ENCODE measurements at places on chromosomes 1 and 21.

- DNase-seq = no peak
These were observed 92.1 kb upstream of the LMO4 start for GRCh38 chr1:87236585-87236984.

DNA sequence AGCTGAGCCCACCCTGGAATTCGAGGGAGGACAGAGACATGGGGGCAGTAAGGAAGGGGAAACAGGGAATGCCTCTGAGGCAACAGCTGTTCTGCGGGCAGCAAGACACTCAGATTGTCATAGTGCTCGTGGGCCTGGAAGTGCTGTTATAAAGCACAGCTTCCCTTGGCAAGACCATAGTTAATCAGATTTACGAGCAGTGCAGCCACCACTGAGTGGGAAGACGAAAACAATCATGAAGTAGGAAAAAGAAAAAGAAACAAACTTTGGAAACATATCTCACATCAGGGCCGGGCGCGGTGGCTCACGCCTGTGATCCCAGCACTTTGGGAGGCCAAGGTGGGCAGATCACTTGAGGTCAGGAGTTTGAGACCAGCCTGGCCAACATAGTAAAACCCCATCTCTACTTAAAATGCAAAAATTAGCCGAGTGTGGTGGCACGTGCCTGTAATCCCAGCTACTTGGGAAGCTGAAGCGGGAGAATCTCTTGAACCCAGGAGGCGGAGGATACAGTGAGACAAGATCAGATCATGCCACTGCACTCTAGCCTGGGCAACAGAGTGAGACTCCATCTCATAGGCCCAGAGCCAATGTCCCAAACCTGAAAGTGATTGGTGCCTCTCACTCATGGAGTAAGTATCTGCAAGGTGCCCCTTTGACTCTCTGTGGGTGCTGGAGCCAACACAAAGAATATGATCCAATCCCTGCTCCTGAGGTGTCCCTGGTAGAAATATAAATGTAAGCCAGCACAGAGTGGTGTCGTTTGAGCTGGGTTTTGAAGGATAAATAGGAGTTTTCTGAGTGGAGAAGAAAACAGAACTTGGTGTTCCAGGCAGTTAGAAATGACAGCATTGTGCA is 55.6 kb upstream of the GPR153 start:
- no peak for DNase-seq

GRCh38 chr21:39079617-39080016 is 103.6 kb downstream of the PSMG1 start:
- no peak for DNase-seq

- no peak for DNase-seq
These were observed 49.5 kb downstream of the OLFML2B start for GRCh38 chr1:161973924-161974845.

DNA sequence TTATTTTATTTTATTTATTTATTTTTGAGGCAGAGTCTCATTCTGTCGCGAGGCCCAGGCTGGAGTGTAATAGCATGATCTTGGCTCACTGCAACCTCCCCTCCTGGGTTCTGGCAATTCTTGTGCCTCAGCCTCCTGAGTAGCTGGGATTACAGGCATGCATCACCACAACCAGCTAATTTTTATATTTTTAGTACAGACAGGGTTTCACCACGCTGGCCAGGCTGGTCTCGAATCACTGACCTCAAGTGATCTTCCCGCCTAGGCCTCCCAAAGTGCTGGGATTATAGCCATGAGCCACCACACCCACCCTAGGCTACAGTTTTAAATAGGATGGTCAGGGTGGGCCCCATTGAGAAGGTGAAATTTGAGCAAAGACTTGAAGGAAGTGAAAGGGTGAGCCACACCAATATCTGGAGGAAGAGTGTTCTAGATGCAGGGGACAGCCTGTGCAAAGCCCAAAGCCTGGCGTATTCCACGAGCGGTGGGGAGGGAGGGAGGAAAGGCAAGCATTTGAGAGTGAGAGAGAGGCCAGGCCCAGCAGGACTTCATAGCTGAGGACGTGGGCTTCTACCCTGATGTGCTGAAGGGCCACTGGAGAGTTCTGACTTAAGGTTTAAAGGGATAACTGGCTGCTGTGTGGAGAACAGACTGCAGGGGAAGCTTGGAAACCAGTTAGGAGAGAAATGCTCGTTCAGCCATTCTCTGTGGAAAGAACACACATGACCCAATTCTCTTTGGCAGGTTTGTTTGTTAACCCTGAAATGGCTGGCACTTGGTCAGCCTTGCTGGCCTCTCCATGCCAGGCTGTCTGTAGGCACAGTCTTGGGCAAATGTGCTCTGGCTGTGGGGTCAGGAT is 62.6 kb upstream of the FAM20B start:
- no peak for DNase-seq

GRCh38 chr1:182564406-182565004 is 24.6 kb downstream of the RNASEL start:
- no peak for DNase-seq

- DNase-seq = no peak
These were observed 258.3 kb upstream of the KAZN start for GRCh38 chr1:14340002-14340785.

- DNase-seq = peak; percentile 72
These were observed 9.2 kb upstream of the TTC22 start for GRCh38 chr1:54810153-54810942.

DNA sequence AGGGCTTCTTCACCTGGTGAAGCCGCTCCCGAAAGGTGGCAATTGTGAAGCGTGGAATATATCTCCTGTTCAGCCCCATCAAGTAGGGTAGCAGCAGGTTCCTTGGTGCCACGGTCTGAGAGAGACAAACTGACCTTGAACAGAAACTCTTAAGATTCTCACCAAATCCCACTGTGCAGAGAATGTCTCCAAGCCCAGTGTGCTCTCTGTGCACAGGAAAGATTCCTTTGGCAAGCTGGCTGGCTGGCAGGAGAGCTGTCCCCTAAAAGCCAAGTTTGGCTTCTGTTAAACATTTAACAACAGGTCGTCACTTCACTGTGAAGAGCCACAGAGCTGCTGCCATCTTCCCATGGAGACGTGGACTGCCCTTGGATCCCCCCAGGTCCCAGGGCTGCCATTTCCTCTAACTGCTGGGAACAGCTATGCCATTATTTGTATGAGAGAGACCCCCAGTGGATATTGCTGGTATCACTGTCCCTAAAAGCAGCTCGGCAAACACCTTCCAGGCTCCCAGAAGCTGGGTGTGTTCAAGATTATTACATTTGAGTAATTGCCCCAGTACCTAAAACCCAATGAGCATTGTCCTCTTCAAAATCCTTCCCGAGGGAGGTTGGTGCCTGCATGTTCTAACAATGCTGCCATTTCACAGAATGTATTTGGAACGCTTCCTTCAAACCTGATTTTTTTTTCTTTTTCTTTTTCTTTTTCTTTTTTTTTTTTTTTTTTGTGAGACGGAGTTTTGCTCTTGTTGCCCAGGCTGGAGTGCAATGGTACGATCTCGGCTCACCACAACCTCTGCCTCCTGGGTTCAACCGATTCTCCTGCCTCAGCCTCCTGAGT is 71.8 kb downstream of the CD58 start:
- peak; percentile 67 for DNase-seq

DNA sequence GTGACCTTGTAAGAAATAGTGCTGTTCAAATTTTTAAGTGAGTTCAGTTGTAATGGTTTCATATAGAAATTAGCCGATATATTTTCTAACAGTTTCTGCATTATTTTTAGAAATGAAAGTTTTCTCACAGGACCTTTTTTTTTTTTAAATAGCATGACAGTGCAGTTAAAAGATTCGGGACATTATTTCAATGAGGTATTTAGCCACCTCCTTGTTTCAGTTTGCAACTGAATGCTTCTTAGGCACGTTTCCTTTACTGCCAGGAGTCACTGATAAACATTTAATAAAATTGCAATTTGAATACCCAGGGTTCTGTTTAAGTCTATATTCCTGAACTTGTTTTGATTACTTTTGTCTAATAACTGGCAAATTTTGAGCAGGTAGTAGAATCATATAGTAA is 304.7 kb downstream of the TM2D1 start:
- DNase-seq = no peak

GRCh38 chr1:164310166-164310565 is 248.8 kb upstream of the PBX1 start:
- DNase-seq = no peak

Measured in activated CD4-positive, alpha-beta T cell treated with anti-CD3 and anti-CD28 coated beads, Interleukin-2, Interleukin-4, amounts not matched to agents 100 ng/mL and 50 ng/mL, durations not matched to agents 16 hours and 8 hours (primary cell).